ENCODE measurements at places on chromosomes 4 and X.

- peak; percentile 20 for DNase-seq
Observed at GRCh38 chr4:110484029-110484428, 8.1 kb downstream of the ENPEP start.

- DNase-seq = no peak
Observed at GRCh38 chr4:55367084-55367722, 21.2 kb downstream of the SRD5A3 start.

GRCh38 chrX:45758738-45759397, 558.2 kb upstream of the DIPK2B start:
- peak; percentile 20 for DNase-seq

DNA sequence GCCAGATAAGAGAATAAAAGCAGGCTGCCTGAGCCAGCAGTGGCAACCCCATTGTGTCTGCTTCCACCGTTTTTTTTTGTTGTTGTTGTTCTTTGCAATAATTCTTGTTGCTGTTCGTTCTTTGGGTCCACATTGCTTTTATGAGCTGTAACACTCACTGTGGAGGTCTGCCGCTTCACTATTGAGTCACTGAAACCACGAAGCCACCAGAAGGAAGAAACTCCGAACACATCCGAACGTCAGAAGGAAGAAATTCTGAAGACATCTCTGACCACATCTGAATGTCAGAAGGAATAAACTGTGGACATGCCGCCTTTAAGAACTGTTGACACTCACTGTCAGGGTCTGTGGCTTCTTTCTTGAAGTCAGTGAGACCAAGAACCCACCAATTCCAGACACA, 110.5 kb downstream of the PCDH18 start:
- no peak for DNase-seq

DNA sequence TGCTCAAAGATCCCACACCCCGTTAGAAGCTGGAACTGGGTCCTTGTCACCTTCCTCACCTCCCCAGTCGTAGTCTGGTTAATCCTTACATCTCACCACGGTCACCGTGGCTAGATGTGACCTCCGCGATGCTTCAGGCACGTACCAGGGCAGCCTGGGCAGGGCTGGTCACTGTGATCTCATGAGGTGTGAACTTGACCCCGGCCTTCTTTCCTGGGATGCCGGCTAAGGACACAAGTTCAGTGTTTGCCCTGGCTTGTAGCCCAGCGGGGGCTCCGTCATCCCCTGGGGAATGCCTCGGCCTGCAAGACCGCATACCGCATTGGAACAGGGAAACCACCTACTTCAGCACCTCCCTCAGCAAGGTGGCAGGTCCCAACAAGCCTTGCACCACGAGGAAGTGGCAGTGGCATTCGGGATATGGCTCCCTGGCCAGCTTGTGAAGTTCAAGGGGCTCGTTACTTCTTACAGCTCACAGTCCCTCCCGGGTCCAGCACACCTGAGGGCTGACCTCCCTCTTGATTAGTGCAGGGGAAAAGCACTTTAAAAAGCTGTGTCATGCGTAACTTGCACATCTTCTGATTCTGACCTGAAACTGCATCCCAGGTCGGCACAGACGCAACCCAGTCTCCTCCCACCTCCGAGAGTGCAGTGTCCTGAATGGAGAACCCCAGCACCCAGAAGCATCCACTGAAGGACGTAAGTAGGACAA, 25.9 kb downstream of the NOP14 start:
- DNase-seq = no peak

GRCh38 chrX:152451731-152451980, 541 bp upstream of the GABRA3 start:
- no peak for DNase-seq

GRCh38 chr4:24104158-24104565, 214.3 kb upstream of the PPARGC1A start:
- no peak for DNase-seq

DNA sequence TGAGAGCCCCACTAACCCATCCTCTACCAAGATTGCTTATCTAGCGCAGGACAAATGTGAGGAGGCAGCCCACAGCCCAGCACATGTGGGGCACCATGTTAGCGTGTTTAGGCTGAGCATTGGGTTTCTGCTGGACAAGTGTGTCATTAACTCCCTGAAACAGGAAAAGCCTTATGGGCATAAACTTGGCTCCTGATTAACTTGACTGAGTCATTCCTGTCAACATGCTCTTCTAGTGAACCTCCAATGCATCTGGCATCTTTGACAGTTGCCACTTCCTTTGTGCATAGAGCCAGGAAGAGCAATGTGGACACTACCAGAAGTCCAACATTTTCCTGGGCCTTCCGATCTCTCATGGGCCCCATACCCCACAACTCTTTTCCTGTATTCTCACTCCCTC, 2.5 kb downstream of the SPIN2A start:
- DNase-seq = no peak

DNA sequence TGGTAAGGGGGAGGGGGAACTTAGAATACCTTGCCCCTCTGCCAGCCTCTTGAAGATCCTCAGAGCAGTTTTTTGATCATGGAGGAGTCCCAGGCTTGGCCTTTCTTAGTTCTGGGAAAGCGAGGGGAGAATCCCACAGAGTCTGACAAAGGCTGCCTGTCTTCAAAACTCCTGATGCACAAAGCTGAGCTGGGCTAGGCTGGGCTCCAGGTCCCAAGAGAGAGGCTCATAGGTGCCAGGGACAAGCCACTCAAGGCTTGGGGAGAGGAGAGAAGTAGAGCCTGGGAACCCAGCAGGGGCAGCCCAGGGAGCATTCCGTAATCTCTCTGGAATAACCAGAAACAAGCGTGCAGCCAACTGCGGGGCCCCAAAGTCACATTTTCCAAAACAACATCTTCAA, 37.0 kb upstream of the MTM1 start:
- DNase-seq = no peak

DNA sequence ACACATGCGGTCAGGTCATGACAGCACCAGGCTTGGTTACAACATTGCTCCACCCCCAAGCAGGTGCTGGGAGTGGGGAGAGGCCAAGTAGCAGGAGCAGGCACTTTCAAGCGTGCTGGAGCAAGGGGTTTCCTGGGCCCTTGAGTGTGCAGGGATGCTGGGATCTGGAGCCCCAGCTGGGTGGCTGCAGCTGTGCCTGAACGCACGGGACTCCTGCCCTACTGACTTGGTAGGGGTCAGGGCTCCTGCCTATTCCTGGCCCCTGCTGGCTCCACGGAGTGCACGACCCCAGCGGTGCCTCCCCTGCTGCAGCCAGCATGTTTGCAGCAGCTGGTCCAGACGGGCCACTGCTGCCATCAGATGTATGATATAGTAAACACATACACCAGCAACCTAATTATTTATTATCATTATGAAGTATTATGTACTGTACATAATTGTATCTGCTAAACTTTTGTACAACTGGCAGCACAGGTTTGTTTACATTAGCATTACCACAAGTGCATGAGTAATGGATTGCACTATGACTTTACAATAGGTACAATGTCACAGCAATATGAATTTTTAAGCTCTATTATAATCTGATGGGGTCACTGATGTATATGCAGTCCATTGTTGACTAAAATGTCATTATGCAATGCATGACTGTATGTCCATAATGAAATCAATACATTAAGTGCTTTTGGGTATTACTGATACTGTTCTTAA, 620.6 kb downstream of the RAPGEF2 start:
- no peak for DNase-seq

Measured in suppressor macrophage (primary cell).